ENCODE measurements at places on chromosomes 3 and 15. TPM values are rescaled to one million over a fixed set of nuclear protein-coding genes. Genes with fewer than 3 reads are reported as not detected.

- DNase-seq, result no peak
Measured at GRCh38 chr3:11901286-11901875, 54.7 kb upstream of the TAMM41 start.

- DNase-seq, result no peak
Measured at GRCh38 chr15:74964794-74965193, 8.2 kb upstream of the RPP25 start.

DNA sequence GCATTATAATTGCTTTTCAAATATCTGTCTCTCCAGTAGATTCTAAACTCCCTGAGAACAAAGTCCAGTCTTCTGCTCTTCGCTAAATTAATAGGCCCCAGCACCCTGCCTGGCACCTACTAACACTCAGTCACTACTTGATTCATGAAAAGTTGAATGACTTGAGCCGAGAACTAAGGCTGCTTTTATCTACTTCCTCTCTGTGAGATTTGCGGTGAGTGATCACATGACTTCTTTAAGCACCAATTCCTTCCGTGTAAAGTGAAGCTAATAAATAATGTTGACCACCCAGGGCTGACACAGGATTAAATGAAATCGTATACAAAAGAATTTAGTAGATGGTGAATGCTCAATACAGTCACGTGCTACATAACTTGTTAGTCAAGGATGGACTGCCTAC, 44.6 kb upstream of the PGPEP1L start:
- DNase-seq, result no peak

DNA sequence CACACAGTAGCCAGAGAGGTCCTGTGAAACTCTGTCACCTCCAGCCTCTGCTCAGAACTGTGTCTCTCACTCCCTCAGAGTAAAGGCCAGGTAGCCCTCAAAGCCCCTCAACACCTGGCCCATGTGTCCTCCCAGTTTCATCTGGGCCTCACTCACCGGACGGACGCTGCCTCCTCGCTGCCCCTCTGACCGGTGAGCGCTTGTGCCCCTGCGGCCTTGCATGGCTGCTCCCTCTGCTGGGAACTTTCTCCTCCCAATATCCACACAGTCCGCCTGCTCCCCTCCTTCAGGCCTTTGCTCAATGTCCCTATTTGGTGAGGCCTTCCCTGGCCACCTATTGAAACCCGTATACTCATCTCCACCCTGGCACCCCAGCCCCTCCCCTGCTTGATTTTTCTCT, 36.8 kb upstream of the TRH start:
- DNase-seq, result no peak

GRCh38 chr3:196431181-196432136, 768 bp downstream of the UBXN7 start:
- DNase-seq, result peak; percentile 87

GRCh38 chr3:112273536-112273935, 20.5 kb downstream of the SLC9C1 start:
- no peak for DNase-seq

DNA sequence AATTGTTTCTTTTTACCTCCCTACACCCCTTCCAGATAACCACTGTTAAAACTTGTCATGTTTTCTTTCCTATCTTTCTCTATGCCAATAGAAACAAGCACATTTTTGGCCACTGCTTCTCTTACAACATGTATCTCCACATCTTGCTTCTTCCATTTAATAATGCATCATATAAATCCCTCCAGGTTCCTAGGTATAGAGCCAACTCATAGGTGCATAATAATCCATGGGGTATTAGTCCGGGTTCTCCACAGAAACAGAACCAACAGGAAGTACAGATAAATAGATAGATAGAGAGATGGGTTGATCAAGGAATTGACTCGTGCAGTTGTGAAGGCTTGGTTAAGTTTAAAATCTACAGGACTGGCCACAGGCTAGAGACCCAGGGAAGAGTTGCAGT, 41.5 kb upstream of the PSMD6 start:
- DNase-seq, result no peak

The TF gene
- 5.6 TPM for polyA plus RNA-seq

The GPR149 gene
- polyA plus RNA-seq, result 0.21 TPM

The PIF1 gene
- polyA plus RNA-seq, result 0.81 TPM

The CLDN16 gene
- not detected for polyA plus RNA-seq

The ISLR gene
- 10.5 TPM for polyA plus RNA-seq

Data from small intestine (tissue), 16 donors.